ENCODE measurements at places on chromosomes 7 and 10.

GRCh38 chr10:128530301-128530700, 404.1 kb upstream of the MKI67 start:
- DNase-seq, result no peak

GRCh38 chr10:82759050-82759449, 884.1 kb downstream of the NRG3 start:
- no peak for DNase-seq

- no peak for DNase-seq
Measured at GRCh38 chr7:4500812-4501211, 181.3 kb upstream of the FOXK1 start.

DNA sequence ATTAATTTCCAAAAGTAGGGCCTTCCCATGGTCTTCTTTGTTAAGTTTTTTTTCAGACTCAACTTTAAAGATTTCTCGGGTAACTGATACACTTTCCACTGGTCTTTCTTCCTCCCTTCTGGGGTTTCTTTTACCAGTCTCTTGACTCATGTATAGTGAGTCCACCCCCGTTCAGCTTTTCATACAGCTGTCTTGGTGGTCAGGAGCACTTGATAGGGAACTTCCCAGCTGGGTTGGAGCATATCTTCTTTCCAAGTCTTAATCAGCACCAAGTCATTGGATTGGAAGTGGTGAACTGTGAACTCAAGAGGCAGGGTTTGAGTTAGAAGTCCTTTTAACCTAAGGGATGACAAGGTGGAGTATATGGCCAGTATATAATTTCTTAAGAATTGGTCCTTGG, 29.2 kb upstream of the ELOVL3 start:
- peak; percentile 11 for DNase-seq

DNA sequence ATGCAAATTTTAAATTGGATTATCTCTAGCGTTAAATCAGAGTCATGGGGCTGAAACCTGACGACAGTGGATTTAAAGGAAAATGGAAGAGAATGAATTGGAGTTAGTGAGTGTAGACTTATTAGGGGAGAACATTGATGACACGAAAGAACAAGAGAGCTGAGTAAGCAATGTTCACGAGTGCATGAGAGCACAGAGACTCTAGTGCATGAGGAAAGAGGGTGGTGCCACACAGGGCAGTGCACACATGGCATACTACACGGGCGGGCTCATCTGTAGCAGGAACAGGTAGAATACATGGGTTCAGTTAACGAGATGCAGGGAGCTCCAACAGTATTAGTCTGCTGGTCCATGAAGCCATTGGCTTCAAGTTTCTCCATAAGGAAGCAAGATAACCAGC, 53.9 kb downstream of the USP6NL start:
- no peak for DNase-seq

- no peak for DNase-seq
Measured at GRCh38 chr10:86411281-86411841, 44.8 kb upstream of the GRID1 start.

DNA sequence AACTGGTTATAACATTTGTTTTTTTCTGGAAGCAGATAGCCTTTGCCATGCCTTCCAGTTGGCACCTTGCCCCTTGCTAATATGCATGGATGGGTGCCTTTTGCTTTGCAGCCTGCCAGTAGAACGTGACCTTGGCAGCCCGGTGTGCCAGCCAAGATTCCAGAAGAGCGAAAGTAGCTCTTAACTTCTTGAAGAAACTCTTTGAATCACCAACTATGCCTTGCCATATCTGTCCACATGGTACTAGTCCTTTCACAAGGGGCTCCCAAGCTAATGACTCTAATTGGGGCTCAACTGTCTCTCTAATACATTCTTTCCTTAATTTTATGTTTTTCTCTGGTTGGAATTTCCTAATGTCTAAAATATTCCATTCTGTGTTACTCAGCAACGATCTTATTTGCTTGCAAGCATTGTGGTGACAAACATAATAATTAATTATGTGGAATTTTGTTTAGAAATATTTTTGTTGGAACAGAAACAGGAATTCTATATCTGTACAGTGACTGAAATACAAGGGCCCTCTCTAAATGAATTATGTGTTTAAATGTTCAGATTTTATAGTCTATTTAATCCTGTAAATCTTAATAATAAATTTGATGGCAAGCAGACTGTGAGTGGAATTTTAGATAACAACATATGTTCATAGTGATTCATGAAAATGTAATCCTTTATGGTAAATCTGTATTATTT, 45.8 kb downstream of the HDAC9 start:
- DNase-seq, result no peak

DNA sequence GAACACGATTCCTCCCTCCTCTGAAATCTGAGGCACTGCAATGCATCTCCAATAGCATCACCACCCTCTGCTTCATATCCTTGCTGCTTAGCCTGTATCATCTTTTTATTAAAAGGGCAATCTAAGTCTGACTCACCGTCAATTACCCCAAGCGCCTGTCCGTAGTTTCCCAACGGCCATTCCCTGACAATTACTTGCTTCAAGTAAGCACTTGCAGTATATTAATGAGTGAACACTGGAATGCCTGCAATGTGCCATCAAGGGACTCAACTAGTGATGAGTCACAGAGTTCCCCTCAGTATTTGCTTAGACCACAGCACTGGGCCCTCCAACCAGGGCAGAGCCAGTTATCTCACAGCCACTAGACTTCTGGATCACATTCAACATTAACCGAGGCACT, 19.5 kb upstream of the PPP1R3C start:
- DNase-seq, result no peak

DNA sequence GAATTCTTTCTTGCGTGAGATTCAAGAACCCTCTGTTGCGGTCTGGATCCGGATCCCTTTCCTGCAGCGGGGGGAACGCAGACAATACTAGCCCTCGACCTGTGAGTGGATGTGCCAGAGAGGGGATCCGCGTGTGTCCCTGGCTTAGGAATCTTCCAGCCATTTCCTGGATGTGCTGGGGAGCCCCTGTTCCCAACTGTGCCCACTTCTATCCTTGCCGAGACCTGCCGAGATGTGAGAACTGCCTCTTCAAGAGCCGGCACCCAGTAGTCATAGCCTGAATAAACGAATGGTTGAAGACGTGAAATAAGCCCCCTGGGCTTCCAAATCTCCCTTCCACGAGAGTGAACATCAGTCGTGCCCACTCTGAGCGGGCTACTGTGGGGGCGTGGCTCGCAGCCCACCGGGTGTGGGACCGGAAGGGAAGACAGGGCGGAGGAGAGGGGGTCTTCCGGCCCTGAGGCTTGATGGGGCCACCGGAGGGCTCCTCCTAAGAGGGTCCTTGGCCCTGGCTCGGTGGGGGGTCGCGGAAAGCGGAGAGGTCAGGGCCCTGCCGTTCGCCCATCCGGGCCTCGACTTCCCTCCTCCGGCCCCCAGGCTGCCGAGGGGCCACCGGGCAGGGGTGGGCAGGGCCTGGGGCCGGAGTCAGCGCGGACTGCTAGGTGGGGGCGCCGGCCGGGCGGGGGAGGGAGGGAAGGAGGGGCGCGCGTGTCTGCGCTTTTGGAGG, 1.3 kb upstream of the CCDC136 start:
- DNase-seq, result no peak

DNA sequence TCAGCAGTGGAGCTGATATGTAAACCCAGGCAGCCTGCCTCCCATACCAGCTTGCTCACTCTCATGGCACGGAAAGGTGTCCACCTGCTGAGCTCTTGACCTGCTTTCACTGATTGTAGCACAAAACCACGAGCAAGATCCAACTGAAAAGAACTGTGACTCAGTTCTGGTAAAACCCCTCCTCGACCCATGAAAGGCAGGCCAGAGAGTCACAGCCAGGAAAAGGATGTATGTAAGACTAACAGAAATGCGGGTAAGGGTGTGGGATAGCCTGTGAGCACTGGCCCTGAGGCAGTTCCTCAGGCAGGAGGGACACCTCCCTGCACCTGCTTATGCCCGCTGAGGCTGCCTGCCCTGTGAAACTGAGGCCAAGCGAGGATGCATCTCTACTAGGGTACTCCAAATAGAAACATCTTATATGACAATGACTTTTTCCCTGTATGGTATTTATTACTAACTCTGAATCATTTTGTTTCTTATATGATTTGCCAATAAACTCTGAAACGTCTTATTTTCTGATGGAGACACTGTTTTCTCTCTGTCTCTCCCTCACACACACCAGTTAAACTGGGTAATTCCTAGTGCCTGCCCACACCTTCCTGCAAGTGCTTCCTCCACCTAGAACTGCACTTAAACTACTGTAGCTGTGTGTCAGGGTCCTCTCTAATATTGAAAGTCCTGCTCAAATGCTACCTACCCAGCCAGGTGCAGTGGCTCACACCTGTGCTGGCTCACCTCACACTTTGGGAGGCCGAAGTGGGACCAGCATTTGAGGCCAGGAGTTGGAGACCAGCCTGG, 73.3 kb upstream of the GHITM start:
- DNase-seq, result no peak

DNA sequence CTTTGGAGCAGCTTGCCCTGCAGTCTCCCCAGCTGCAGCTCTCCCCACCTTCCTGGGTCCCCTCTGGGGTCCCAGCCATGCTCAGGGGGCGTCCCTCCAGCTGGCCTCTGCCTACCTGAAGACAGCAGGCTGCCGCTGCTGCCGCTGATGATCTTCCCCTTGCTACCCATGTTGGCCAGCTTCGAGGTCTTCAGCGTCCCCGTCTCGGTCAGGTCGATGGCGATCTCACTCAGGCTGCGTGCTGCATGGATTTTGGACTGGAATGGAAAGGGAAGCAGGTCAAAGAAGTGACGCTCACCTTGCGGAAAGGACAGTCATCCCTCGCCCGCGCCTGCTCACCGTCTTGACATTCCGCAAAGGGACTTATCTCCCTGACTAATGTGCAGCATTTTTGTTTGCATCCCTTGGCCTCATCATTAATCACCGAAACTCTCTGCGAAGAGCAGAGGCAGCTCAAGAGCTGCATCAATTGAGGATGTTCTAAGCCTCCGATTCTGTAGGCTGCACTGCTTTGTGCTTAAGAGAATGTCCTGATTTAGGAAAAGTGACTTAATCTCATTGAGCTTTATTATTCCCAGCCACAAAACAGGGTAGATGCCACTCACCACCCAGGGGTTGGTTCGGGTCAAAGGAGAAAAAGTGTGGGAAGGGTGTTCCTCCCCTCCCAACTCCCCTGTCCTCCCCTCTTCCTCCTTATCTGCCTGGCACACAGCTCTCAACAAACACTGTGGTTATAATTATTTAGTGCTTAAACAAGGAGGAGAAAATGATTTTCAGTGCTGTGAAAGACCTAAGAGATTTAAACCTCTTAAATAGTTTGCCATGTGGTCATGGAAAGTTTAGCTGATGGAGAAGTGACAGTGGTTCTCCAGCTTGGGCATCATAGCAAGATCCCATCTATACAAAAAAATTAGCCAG, 107.3 kb downstream of the PRPF18 start:
- DNase-seq, result no peak

DNA sequence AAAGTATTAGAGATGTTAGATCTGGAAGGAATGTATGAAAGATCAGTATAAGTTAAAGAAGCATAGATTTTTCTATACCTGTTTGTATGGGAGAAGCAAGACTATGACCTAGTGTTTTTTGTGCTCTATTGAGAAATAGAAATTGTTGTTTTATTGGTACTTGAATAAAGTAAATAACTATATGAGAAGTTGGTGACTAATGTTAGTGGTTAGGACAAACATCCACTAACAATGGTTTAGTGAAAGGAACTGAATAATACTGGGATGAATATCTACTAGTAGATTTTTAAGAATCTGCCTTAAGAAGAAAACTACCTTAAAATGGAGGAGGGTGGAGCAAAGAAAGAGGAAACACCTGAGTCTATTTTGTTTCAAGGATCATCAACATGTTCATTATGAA, 521.1 kb upstream of the POT1 start:
- no peak for DNase-seq

DNA sequence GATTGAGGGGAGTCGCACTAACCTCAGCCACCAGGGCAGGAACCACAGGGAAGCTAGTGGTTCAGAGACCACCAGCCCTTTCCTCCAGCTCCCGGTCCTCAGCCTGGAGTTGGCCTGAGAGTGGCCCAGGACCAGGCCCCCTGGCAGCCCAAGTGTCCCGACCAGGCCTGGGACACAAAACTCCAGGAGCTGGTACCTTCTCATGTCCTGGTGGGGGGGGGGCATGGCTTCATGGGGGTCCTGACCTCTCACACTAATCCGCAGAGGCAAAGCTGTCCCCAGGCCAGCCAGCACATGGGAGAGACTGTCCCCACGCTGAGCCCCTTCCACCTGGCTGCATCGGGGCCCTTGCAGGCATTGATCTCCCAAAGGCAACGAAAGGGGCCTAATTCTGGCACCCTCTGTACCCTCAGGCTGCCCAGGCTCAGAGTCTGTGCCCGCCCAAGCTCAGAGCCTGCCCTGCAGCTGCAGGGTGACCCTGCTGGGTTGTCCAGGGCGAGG, 28.2 kb downstream of the GPRIN2 start:
- no peak for DNase-seq

DNA sequence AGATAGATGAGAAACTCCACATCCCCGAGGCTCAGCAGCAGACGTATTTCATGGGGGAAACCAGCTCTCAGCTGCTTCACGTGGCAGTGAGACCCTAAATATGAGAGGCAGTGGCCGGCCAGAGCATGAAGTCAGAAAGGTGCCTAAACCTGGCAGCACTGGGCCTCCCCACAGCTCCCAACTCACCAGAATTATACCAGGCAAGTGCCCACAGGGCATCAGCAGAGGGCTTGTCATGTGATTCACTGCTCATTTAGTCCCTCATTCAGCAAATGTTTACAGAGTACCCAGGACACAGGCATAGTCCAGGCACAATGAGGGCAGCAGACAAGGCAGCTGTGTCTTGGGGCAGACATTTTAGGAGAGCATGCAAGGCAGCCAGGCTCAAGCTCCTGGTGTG, 212.6 kb downstream of the PTPRN2 start:
- DNase-seq, result no peak

GRCh38 chr7:133822868-133823552, 304.1 kb upstream of the LRGUK start:
- no peak for DNase-seq

GRCh38 chr7:56092789-56093531, at the start of gene PHKG1:
Gene PHKG1 (minus strand): TSS chr7:56092952. CDS start chr7:56088941, 4,011 bp downstream.
- DNase-seq, result no peak

DNA sequence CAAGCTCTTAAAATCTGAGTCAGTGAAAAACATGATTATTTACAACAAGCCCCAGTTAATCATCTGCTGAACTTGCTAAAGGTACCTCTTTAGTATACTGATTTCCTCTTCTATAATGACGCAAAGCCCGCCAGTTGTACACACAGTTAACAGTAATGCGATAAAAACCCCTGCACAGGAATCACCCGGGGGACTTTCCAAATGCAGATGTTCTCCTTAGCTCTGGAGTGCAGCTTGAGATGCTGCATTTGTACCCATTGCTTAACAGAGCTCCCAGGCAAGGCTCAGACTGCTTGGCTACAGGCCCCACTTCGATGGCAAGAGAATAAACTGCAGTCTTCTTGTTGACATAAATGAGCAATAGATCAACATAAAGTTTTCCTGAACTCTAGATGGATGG, 279.6 kb upstream of the HGF start:
- no peak for DNase-seq

DNA sequence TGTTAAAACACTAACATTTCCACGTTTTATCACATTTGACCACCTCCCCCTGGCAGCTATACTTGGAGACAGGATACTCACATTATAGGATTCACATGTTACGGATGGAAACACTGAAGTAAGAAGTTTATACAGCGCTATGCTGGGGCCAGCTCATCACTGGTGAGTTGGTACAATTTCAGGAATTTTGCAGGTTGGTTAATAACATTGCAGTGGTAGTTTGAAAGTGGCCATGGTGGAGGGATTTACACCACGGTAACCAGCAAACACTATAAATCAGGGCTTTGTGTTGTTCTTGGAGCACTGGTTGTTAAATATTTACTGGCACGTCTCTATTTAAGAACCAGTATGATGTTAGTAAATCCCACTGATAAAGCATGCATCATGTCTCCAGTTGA, 174.0 kb downstream of the GFRA1 start:
- DNase-seq, result no peak
